ENCODE measurements at places on chromosomes 4 and X. TPM values are rescaled to one million over a fixed set of nuclear protein-coding genes. Genes with fewer than 3 reads are reported as not detected.
A peak's percentile ranks its signal among the peaks of the same experiment; 100 is the strongest.

- no peaks in the 10 kb centered on the region for H3K36me3 ChIP-seq
- H3K4me1 ChIP-seq, result no peaks in the 10 kb centered on the region
- no peak overlapping the region for H3K27ac ChIP-seq
Observed at GRCh38 chr4:28774344-28774743, 1913.7 kb downstream of the STIM2 start.

GRCh38 chr4:76058302-76058701 lies 16.2 kb upstream of the ART3 start:
- DNase-seq, result no peak
- H3K27me3 ChIP-seq, result no peaks in the 10 kb centered on the region
- H3K27ac ChIP-seq, result no peak overlapping the region
- H3K36me3 ChIP-seq, result no peaks in the 10 kb centered on the region
- H3K4me1 ChIP-seq, result no peaks in the 10 kb centered on the region

- no peak overlapping the region for H3K4me3 ChIP-seq
- H3K27me3 ChIP-seq, result no peaks in the 10 kb centered on the region
- no peaks in the 10 kb centered on the region for H3K36me3 ChIP-seq
- no peak for DNase-seq
Observed at GRCh38 chrX:134545510-134545909, 85.5 kb downstream of the HPRT1 start.

DNA sequence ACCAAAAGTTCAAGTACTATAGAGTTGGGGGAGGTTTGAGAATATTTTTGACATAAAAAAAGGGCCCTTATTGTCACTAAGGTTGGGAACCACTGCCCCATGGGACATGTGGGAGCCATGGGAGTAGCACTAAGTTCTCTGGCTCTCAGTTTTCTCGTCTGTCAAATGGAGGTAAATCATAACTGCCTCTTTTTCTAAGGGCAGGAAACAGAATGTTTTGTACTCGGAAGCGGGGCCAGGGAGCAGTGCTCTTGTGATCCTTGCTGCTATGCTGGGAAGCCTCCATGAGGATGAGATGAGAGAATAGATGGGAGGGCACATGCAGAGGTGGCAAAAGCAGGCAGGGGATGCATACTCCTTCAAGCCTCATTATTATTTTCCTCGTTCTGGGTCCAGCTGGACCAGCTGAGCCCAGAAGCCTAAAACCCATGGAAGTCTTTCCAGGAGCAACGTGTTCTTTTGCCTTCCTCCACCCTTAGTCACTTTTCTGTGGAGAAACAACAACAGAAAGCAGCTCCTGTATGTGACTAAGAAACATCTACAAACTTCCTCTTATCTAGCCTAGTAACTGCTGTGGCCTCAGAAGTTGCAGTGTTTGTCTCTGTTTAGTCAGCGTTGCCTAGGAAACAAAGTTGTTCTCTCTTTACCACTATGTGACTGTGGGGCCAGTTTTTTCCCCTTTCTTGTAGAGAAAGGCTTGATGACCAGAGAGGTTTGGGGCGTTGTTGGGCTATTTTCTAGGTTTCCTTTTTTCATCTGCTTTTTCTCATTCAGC lies 64.8 kb downstream of the TSC22D3 start:
- no peaks in the 10 kb centered on the region for H3K27me3 ChIP-seq
- DNase-seq, result peak; percentile 92
- peaks cover 18% of the 10 kb centered on the region for H3K36me3 ChIP-seq
- H3K4me3 ChIP-seq, result peak overlapping the region; percentile 49
- peak overlapping the region; percentile 100 for H3K27ac ChIP-seq
- H3K4me1 ChIP-seq, result peaks cover 43% of the 10 kb centered on the region

- H3K27ac ChIP-seq, result no peak within 1 kb of the TSS
- no peak within 1 kb of the TSS for H3K4me3 ChIP-seq
- no peak for DNase-seq
- no peaks in the 10 kb centered on the region for H3K36me3 ChIP-seq
Observed at GRCh38 chrX:26192204-26192603, at the start of gene MAGEB6. MAGEB6 (plus strand) TSS chrX:26192440; CDS start chrX:26193847, 1,407 bp downstream.

SFRP2 gene
- polyA plus RNA-seq, result not detected

CFP gene
- 20.1 TPM for polyA plus RNA-seq

AIFM1 gene
- polyA plus RNA-seq, result 35.4 TPM

GRCh38 chr4:151325111-151325948 lies at the start of gene SH3D19:
SH3D19 (minus strand) TSS chr4:151325605; CDS start chr4:151325352, 253 bp downstream.
- no peak within 1 kb of the TSS for H3K4me3 ChIP-seq
- DNase-seq, result no peak
- no peaks in the 10 kb centered on the region for H3K27me3 ChIP-seq
- no peaks in the 10 kb centered on the region for H3K4me1 ChIP-seq
- no peak within 1 kb of the TSS for H3K27ac ChIP-seq

- no peak overlapping the region for H3K4me3 ChIP-seq
- H3K4me1 ChIP-seq, result no peaks in the 10 kb centered on the region
- no peak for DNase-seq
- H3K36me3 ChIP-seq, result no peaks in the 10 kb centered on the region
- no peak overlapping the region for H3K27ac ChIP-seq
Observed at GRCh38 chr4:187908079-187908561, 87.5 kb upstream of the ZFP42 start.

SHROOM3 gene
- not detected for polyA plus RNA-seq

- no peak overlapping the region for H3K27ac ChIP-seq
- H3K4me3 ChIP-seq, result no peak overlapping the region
- H3K4me1 ChIP-seq, result peaks cover 14% of the 10 kb centered on the region
- no peaks in the 10 kb centered on the region for H3K27me3 ChIP-seq
- no peaks in the 10 kb centered on the region for H3K36me3 ChIP-seq
Observed at GRCh38 chrX:13478740-13479451, 90.5 kb upstream of the EGFL6 start.

GRCh38 chr4:184885602-184886001 lies 59.8 kb upstream of the ACSL1 start:
- H3K27me3 ChIP-seq, result no peaks in the 10 kb centered on the region
- H3K27ac ChIP-seq, result no peak overlapping the region
- H3K4me1 ChIP-seq, result no peaks in the 10 kb centered on the region
- no peaks in the 10 kb centered on the region for H3K36me3 ChIP-seq
- H3K4me3 ChIP-seq, result no peak overlapping the region
- DNase-seq, result no peak

PPP4R3C gene
- not detected for polyA plus RNA-seq

- no peak for DNase-seq
- no peaks in the 10 kb centered on the region for H3K36me3 ChIP-seq
- no peak overlapping the region for H3K4me3 ChIP-seq
- H3K4me1 ChIP-seq, result peaks cover under 1% of the 10 kb centered on the region
Observed at GRCh38 chrX:129632443-129632842, 22.3 kb downstream of the APLN start.

SLC38A5 gene
- 9.7 TPM for polyA plus RNA-seq

SLITRK2 gene
- not detected for polyA plus RNA-seq

DNA sequence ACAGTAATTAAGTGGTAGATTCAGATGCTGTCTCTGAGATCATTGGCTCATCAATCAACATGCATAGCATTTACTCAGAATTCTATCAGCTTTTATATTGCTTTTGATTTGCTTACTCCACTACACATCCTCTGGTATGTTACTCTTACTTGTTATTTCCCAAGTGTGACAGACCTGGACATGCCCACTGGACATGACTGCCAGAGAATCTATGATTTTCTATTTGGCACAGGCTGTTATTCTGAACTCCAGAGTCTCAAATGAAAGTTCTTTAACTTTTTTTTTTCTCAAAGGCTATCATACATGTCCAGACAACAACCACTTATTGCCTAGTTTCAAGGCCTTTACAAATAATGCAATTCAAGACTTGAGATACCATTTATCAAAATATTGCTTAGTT lies 116.1 kb upstream of the ARHGAP24 start:
- H3K4me1 ChIP-seq, result no peaks in the 10 kb centered on the region
- H3K4me3 ChIP-seq, result no peak overlapping the region
- H3K27me3 ChIP-seq, result no peaks in the 10 kb centered on the region
- no peak overlapping the region for H3K27ac ChIP-seq
- no peak for DNase-seq

DNA sequence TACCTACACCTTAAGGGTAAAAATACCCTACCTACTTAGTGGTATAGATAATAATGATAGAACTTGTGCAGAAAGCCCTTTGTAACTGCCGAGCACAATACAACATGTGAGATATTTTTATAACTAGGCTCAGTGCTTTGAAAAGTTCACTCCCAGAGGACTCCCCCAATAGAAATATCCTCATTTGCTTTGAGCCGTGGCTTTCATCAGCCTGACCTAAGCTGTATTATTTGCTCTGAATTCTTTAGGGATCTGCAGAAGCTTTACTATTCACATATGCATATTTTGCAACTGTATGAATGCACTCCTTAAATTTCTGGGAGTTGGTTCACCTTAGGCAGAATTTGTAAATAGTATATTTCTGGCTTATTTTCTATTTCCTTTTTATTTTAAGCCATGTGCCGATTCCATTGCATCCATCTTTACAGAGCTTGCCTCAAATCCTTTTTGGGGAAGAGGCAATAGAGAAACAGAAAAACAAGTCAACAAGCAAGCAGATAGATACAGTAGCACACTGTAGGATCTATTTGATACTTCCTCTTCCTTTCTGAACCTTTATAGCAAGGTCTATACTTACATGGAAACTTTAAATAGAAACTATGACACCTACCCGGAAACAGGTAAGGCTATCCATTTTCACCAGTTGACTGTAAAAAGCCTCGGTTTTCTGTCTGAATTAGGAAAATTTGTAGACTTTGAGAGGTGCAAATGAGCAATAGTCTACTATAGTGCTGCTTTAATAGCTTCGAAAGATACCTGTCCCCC lies 242.5 kb upstream of the VCX3A start:
- H3K27me3 ChIP-seq, result no peaks in the 10 kb centered on the region
- no peak overlapping the region for H3K4me3 ChIP-seq
- no peaks in the 10 kb centered on the region for H3K36me3 ChIP-seq

DNA sequence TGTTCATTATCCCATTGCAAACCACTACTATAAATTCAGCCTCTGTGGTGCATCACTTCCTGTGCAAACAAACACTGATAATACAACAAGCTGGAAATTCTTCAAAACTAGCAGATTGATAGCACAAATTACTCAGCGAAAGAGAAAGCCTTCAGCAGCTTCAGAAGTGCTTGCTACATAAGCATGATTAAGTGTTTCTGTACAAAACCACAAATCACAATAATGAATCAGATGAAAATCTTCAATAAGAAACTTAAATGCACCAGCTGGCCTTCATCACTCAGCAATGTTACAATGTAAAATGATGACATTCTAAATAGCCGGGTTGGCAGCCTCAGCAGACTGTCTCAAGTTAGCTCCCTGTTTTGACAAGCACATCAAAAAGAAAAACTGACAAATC lies 262.2 kb downstream of the SPOCK3 start:
- no peaks in the 10 kb centered on the region for H3K4me1 ChIP-seq
- H3K27me3 ChIP-seq, result no peaks in the 10 kb centered on the region
- no peaks in the 10 kb centered on the region for H3K36me3 ChIP-seq
- no peak overlapping the region for H3K27ac ChIP-seq
- H3K4me3 ChIP-seq, result no peak overlapping the region

GRCh38 chr4:108893468-108893867 lies 130.6 kb upstream of the ETNPPL start:
- no peaks in the 10 kb centered on the region for H3K4me1 ChIP-seq
- H3K4me3 ChIP-seq, result no peak overlapping the region
- no peaks in the 10 kb centered on the region for H3K27me3 ChIP-seq
- DNase-seq, result no peak
- H3K27ac ChIP-seq, result no peak overlapping the region

- no peak overlapping the region for H3K4me3 ChIP-seq
- no peak for DNase-seq
- H3K4me1 ChIP-seq, result no peaks in the 10 kb centered on the region
- no peaks in the 10 kb centered on the region for H3K27me3 ChIP-seq
Observed at GRCh38 chr4:34181891-34182290, 2062.4 kb downstream of the ARAP2 start.

DNA sequence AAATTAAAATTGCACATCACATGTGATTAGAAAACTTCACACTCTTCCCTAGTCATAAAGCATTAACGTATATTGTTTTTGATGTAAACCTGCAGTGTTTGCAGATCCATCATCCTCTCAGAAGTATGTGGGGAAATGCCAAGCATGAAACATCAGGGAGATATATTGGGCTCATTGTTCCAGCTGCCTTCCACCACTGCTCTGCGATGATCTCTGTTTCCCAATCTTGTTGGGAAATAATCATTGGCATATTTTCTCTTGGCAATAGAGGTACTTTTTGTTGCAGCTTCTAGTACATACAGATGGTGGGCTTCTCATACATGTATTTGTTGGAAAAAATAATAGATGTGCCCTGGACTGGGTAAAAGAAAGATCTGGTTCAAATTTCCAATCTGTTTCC lies 466.3 kb upstream of the HS3ST1 start:
- no peak overlapping the region for H3K4me3 ChIP-seq
- no peaks in the 10 kb centered on the region for H3K4me1 ChIP-seq
- H3K36me3 ChIP-seq, result no peaks in the 10 kb centered on the region
- H3K27me3 ChIP-seq, result no peaks in the 10 kb centered on the region
- H3K27ac ChIP-seq, result no peak overlapping the region

- H3K36me3 ChIP-seq, result no peaks in the 10 kb centered on the region
- no peak overlapping the region for H3K4me3 ChIP-seq
- H3K27me3 ChIP-seq, result no peaks in the 10 kb centered on the region
- peaks cover 6% of the 10 kb centered on the region for H3K4me1 ChIP-seq
Observed at GRCh38 chrX:18883234-18883960, 100.5 kb downstream of the PHKA2 start.

NXF2B gene
- not detected for polyA plus RNA-seq

DNA sequence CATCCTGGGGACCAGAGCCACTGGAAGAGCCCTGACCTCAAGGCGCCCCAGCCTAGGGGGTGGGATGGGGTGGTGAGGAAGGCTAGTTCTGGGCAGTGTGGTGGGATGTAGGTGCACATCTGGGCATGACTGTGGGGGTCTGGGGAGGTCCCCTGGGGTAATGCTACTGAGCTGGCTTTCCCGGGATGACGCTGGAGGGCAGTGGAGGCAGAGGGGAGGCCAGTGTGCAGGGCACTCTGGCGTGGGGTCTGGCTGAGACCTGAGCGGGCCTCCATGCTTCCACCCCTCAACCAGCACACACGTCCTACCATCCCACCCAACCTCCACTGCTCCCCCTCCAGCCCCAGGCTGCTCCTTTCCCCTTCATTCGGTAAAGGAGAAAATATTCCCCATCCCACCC lies 4.8 kb upstream of the SH3BP2 start:
- peaks cover 30% of the 10 kb centered on the region for H3K4me1 ChIP-seq
- DNase-seq, result no peak
- H3K36me3 ChIP-seq, result no peaks in the 10 kb centered on the region
- H3K27ac ChIP-seq, result peak overlapping the region; percentile 80
- H3K4me3 ChIP-seq, result no peak overlapping the region
- no peaks in the 10 kb centered on the region for H3K27me3 ChIP-seq

SRPK3 gene
- not detected for polyA plus RNA-seq

CYSLTR1 gene
- 35.8 TPM for polyA plus RNA-seq

DNA sequence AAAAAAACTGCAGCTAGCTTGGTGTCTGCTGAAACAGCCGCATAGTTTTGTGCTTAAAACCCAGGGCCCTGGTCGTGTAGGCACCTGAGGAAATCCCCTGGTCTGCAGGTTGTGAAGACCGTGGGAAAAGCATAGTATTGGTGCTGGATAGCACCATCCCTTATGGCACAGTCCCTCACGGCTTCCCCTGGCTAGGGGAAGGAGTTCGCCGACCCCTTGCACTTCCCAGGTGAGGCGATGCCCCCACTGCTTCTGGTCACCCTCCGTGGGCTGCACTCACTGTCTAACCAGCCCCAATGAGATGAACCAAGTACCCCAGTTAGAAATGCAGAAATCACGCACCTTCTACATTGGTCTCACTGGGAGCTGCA lies 1105.1 kb downstream of the STPG2 start:
- no peak for DNase-seq
- no peak overlapping the region for H3K4me3 ChIP-seq
- H3K27ac ChIP-seq, result no peak overlapping the region
- H3K4me1 ChIP-seq, result no peaks in the 10 kb centered on the region

NR3C2 gene
- 9.7 TPM for polyA plus RNA-seq

TEX13C gene
- polyA plus RNA-seq, result not detected

PDGFC gene
- polyA plus RNA-seq, result not detected
